Breast epithelium (tissue), 4 donors: ENCODE measurements at places on chromosomes 12 and 14. TPM values are rescaled to one million over a fixed set of nuclear protein-coding genes. Genes with fewer than 3 reads are reported as not detected.

DNA sequence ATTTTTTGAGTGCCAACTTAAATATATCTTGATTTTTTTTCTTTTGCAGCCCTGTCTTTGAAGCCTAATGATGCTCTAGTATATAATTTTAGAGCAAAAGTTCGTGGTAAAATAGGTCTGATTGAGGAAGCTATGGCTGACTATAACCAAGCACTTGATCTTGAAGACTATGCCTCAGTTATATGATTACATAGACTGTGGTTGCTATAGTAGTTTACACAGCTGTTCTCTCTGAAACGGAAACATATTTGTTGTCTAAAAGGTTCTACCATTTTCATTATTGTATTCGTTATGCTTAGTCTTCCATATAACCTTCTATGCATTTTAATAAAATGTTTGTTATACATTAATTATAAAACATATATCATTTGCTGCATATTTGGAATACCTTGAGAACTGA is 246.7 kb downstream of the TTC6 start:
- DNase-seq, result no peak
- no peak overlapping the region for H3K4me3 ChIP-seq
- no peaks in the 10 kb centered on the region for H3K4me1 ChIP-seq
- no peaks in the 10 kb centered on the region for H3K36me3 ChIP-seq
- H3K27ac ChIP-seq, result no peak overlapping the region
- H3K27me3 ChIP-seq, result no peaks in the 10 kb centered on the region

DNA sequence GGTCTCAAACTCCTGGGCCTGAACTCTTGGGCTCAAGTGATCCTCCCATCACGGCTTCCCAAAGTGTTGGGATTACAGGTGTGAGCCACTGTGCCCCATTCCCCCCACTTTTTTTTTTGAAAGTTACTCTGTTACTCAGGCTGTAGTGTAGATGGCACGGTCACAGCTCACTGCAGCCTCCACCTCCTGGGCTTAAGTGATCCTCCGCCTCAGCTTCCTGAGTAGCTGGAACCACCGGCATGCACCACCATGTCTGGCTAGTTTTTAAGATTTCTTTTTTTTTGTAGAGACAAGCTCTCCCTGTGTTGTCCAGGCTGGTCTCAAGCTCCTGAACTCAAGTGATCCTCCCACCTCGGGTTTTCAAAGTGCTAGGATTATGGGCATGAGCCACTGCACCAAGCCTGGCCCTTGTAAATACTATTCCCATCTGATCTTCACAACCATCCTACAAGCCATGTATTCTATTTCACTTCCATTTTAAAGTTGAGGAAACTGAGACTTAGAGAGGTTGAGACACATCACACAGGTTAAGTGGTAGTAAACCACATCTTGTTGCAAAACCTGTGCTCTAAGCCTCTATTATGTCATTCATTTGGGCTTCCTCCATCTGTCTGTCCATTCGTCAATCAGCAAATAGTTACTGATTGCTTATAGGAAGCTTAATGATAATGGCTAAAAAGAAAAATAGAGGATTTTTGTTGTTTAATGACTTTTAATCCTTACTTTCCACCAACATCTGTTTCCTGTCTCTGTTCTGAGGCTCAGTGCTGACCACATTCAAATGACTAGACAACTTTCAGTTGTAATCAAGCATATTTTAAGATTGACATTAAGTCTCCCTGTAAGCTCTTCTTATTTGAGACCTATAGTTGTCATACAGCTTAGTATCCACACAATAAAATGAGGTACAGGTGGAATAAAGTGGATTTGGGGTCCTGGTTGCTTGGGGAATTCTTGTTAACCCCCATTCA is 9.2 kb downstream of the ASCL4 start:
- H3K36me3 ChIP-seq, result no peaks in the 10 kb centered on the region
- no peak overlapping the region for H3K4me3 ChIP-seq

GRCh38 chr14:38044710-38045109 is 163.0 kb upstream of the SSTR1 start:
- no peaks in the 10 kb centered on the region for H3K27me3 ChIP-seq
- H3K36me3 ChIP-seq, result no peaks in the 10 kb centered on the region
- H3K27ac ChIP-seq, result no peak overlapping the region
- H3K4me3 ChIP-seq, result no peak overlapping the region

GRCh38 chr12:6334940-6335450 is 6.9 kb downstream of the TNFRSF1A start:
- no peaks in the 10 kb centered on the region for H3K27me3 ChIP-seq
- H3K36me3 ChIP-seq, result peaks cover 5% of the 10 kb centered on the region
- H3K4me1 ChIP-seq, result peaks cover 10% of the 10 kb centered on the region
- peak overlapping the region; percentile 95 for H3K27ac ChIP-seq
- DNase-seq, result no peak

- H3K27me3 ChIP-seq, result no peaks in the 10 kb centered on the region
- H3K36me3 ChIP-seq, result no peaks in the 10 kb centered on the region
- H3K4me3 ChIP-seq, result no peak overlapping the region
These were observed 41.7 kb upstream of the TSPAN11 start for GRCh38 chr12:30884799-30885198.

DNA sequence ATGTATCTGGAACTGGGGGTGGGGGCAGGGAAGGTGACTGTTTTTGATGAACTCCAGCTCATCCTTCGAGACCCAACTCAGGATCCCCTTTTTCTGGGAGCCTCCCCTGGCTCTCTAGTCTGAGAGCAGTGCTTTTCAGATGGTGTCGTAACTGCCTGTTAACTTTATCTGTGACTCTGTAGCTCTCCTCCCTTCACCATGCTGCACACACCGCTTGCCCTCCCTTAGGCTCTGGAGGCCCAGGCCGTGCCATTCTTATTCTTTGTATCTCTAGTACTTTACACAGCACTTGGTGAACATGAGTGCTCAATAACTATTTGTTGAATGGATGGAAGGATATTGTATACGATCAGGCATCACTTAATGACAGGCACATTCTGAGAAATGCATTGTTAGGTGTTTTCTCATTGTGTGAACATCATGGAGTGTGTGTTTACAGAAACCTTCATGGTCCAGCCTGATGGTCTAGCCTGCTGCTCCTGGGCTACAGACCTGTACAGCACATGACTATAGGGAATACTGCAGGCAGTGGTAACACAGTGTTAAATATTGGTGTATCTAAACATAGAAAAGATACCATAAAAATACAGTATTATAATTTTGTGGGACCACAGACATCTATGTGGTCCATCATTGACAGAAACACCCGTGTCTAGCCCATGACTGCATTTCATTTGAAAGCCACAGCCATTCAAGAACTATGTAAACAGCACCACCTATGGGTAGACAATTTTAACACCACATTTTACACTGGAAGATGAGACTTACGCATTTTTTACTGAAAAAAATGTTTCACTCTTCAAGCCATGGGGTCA is 91.8 kb downstream of the EML1 start:
- no peaks in the 10 kb centered on the region for H3K36me3 ChIP-seq
- no peak overlapping the region for H3K27ac ChIP-seq
- no peaks in the 10 kb centered on the region for H3K4me1 ChIP-seq
- H3K4me3 ChIP-seq, result no peak overlapping the region
- DNase-seq, result no peak

ALDH1L2 gene
- 2.3 TPM for total RNA-seq

GRCh38 chr12:128424931-128425431 is 158.0 kb downstream of the TMEM132C start:
- H3K27ac ChIP-seq, result no peak overlapping the region
- H3K27me3 ChIP-seq, result no peaks in the 10 kb centered on the region
- H3K36me3 ChIP-seq, result no peaks in the 10 kb centered on the region

- no peaks in the 10 kb centered on the region for H3K36me3 ChIP-seq
- no peak overlapping the region for H3K4me3 ChIP-seq
- no peaks in the 10 kb centered on the region for H3K4me1 ChIP-seq
- DNase-seq, result no peak
- H3K27ac ChIP-seq, result no peak overlapping the region
These were observed 183.5 kb upstream of the C14orf180 start for GRCh38 chr14:104395941-104396681.

KRT72 gene
- total RNA-seq, result not detected

LRP6 gene
- 69.1 TPM for total RNA-seq

DNA sequence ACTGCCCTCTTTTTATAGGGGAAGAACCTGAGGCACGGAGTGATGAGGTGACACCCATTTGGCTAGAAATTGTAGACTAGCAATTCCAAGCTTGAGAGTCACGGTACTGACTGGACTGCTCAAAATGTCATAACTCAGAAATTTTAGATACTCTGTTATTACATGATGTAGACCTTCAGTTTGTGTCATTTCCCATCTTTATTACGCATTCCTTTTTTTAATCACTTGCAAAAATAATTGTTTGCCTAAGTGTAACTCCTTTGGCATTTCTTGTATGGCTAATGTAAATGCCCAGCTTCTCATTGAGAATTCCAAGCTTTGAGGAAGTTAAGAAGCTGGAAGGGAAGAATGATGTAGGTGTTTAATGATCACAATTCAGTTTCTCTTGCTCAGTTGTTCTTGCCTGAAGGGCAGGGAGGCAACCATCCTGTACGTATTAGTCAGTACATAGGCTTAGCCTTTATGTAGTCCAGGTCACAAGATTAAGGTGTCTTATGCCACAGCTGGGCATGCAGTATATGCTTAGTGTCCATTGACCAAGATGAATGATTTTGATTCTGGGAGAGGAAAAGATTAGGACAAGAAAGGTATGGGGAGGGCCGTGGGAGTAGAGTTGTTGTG is 68.2 kb upstream of the EVL start:
- no peaks in the 10 kb centered on the region for H3K27me3 ChIP-seq
- H3K27ac ChIP-seq, result no peak overlapping the region
- H3K4me3 ChIP-seq, result no peak overlapping the region
- no peaks in the 10 kb centered on the region for H3K36me3 ChIP-seq
- no peaks in the 10 kb centered on the region for H3K4me1 ChIP-seq
- DNase-seq, result no peak

- no peaks in the 10 kb centered on the region for H3K27me3 ChIP-seq
- no peak overlapping the region for H3K4me3 ChIP-seq
- no peaks in the 10 kb centered on the region for H3K4me1 ChIP-seq
- no peak overlapping the region for H3K27ac ChIP-seq
These were observed 150.9 kb downstream of the SLC15A4 start for GRCh38 chr12:128672893-128673292.

DNA sequence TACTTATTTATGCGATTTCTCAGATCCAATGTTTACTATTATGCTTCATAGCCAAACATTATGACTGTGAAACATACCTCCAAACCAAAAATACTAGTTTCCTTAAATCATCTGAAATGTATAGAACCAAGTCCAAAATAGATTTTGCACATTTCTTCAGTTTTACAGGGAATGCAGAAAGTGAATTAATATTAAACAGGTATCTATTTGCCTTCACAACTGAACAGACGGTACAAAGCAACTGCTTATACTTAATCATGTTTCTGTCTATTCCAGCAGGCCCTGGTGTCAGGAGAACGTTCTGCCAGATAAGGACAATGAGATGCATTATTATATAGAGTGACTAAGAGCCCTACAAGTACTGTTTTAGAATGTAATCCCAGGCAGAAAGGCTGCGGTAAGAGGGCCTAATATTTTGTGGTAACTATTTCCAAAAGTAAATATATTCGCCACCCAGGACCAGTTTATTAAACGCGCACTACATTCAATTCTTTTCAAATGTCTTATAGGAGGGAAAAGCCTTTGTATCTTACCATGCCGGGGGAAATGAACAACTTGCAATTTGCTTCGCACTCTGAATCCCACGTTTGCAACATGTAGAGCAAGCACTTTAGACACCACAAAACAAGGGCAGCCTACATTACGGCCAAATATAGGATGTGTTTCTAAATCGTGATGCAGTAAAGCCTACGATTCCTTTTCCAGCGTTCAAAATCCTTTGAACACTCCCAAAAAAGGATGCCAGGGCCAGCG is 1.5 kb downstream of the CORO1C start:
- H3K4me3 ChIP-seq, result peak overlapping the region; percentile 89
- no peaks in the 10 kb centered on the region for H3K27me3 ChIP-seq
- H3K4me1 ChIP-seq, result no peaks in the 10 kb centered on the region
- H3K36me3 ChIP-seq, result no peaks in the 10 kb centered on the region

PRPH gene
- total RNA-seq, result not detected

LMNTD1 gene
- total RNA-seq, result not detected

- no peaks in the 10 kb centered on the region for H3K4me1 ChIP-seq
- no peak overlapping the region for H3K27ac ChIP-seq
- H3K36me3 ChIP-seq, result no peaks in the 10 kb centered on the region
- H3K27me3 ChIP-seq, result no peaks in the 10 kb centered on the region
These were observed 62.0 kb downstream of the LGMN start for GRCh38 chr14:92686411-92686899.

CLEC4E gene
- total RNA-seq, result 2.0 TPM

DNA sequence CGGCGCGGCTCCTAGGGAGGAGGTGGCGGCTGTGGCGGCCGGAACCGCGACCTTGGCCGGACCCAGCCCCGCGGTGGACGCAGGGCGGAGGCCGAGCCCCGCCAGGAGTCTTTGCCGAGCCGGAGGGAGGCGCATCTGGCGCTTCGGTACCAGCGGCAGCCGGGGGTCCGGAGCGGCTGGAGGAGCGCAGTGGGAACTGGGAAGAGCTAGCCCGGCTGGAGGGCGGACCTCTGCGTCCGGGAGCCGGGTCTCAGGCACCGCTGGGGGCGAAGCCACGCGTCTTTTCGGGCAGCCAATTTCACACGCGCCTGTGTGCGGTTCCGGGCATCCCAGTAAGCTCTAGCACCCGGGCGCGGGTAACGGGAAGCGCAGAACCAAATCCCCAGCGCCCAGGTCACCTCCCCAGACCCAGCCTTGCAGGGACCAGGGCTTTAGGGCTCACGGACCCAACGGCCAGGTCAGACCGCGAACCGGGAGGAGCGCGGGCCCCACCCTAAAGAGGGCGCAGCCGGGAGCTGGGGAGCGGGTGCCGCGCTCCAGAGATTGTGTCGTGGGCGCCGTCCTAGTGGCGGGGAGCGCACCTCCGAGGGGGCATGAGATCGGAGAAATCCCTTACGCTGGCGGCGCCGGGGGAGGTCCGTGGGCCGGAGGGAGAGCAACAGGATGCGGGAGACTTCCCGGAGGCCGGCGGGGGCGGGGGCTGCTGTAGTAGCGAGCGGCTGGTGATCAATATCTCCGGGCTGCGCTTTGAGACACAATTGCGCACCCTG is 89.4 kb downstream of the GALNT8 start:
- no peak for DNase-seq
- peaks cover 4% of the 10 kb centered on the region for H3K4me1 ChIP-seq
- H3K4me3 ChIP-seq, result peak overlapping the region; percentile 65
- H3K36me3 ChIP-seq, result no peaks in the 10 kb centered on the region
- no peak overlapping the region for H3K27ac ChIP-seq

- no peaks in the 10 kb centered on the region for H3K36me3 ChIP-seq
- no peaks in the 10 kb centered on the region for H3K27me3 ChIP-seq
- H3K4me1 ChIP-seq, result no peaks in the 10 kb centered on the region
- DNase-seq, result no peak
These were observed 272.7 kb upstream of the DCN start for GRCh38 chr12:91455321-91455720.

DNA sequence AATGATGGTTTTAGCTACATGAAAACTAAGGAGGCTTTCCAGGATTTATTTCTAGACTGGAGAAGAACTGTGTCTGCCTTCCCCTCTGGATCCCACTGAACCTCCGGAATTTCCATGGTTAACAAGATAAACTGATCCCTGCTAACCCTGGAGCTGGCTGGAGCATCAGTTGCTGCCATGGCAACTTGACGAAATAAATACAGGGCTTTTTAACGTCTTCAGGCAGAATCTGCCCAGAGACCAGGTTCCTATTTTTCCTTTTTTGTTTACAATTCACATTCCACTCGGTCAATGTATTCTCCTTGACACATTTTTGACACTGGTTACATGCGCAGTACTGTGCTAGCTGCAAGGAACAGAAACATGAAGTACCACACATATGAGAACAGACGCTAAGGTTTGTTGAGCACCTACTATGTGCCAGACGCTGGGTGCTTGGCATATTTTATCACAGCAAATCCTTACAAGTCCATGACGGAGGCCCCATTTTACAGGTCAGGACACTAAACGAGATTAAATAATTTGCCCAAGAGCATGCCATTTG is 1.7 kb downstream of the C14orf132 start:
- no peak overlapping the region for H3K27ac ChIP-seq
- H3K36me3 ChIP-seq, result no peaks in the 10 kb centered on the region
- no peak for DNase-seq
- peaks cover 6% of the 10 kb centered on the region for H3K4me1 ChIP-seq
- no peaks in the 10 kb centered on the region for H3K27me3 ChIP-seq
